ENCODE measurements at places on chromosomes 4 and X.

DNA sequence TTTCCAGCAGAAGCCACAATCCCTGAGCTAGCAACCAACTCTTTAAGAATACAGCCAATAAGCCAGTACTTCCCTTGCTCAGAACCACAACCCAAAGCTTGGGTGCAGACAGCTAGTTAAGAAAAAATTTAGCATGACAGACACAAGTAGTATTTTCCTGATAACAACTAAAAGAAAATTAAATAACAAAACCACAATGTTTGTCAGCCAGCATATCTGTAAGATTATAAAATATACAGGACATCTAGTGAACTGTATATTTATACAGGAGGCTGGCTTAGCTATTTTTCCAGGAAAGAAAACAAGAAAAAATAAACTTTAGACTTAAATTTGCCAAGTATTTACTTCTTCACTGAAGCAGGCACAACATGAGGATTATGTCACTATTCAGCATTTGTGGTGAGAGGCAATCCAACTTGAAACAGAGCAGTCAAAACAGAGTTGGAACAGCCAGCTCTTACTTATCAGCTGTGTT lies 6.6 kb downstream of the PF4V1 start:
- peak; percentile 77 for DNase-seq

GRCh38 chr4:85370400-85371032 lies 104.4 kb upstream of the ARHGAP24 start:
- DNase-seq: peak; percentile 45

DNA sequence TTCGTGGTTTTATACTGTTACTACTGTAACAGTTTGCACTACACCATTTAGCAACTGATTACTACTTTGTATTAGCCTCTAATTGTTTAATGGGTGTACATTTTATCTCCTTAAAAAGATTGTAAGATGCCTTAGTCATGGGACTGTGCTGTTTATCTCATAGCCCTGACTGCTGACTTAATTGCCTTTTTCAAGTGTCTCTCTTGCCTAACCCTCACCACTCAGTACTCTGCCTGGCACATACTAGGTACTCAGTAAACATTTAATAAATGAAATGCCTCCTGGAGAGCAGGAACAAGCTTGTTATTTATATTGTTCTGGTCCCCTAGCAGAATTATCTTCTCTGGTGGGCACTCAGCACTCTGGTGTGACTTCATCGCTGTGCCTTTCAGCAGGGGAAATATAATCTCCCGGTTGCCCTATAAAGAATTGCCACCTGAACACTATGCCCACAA lies 1.7 kb upstream of the STIM2 start:
- DNase-seq: no peak

- DNase-seq: no peak
Measured at GRCh38 chr4:42708625-42709024, 51.7 kb upstream of the ATP8A1 start.

- DNase-seq: no peak
Measured at GRCh38 chr4:79431839-79432238, 23.8 kb upstream of the GK2 start.

DNA sequence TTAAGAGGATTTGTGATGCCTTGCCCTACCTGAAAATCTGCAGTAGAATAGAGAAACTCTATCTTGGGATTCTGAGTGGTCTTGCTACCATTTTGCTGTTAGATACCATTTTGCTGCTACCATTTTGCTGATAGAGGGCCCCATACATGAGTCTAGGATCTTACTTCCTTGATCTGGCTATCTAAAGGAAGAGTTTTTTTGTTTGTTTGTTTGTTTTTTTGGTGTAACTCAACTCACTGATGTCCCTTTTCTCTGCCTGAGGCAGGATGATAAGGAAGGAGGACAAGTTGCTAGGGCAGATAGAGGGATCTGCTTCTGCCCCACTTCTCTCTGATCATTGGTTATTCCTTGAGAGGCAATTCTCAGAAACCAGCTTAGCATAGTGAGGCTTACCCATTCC lies 31.0 kb downstream of the XK start:
- DNase-seq: no peak

DNA sequence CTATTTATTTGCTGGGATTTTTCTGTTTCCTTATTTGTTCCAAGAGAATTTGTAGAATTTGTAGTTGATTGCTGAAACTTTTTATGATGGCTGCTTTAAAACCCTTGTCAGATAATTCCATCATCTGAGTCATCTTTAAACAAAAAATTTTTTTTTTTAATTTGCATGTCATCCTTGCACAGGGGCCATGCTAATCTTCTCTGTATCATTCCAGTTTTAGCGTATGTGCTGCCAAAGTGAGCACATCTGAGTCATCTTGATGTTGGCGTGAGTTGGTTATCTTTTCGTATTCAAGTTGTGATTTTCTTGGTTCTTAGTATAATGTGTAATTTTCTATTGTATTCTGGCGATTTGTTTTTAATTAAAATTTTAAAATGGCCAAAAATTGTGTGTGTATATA lies 18.7 kb upstream of the ZNF157 start:
- peak; percentile 40 for DNase-seq

DNA sequence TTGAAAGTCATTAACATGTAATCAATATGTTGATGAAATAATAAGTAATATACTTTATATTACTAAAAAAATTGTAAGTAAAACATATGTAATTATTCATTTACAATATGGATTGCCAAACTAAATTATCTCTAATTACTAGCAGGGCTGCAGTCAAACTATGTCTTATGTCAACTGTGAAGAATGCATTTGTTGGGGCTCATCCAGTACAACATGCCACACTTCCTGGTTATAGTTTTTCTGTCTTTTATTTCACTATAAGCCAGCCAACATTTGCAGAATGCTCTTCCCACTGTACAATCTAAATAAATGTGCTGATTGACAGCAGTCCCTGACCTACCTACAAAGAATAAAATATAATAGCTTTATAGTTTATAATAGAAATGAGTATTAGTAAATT lies 975.4 kb upstream of the NDST4 start:
- DNase-seq: peak; percentile 41

- peak; percentile 54 for DNase-seq
Measured at GRCh38 chrX:116379854-116380253, 56.6 kb upstream of the SLC6A14 start.

- no peak for DNase-seq
Measured at GRCh38 chr4:58602731-58603359, 1492.7 kb upstream of the IGFBP7 start.

GRCh38 chr4:41227902-41228301 lies 13.6 kb upstream of the APBB2 start:
- DNase-seq: no peak

- DNase-seq: no peak
Measured at GRCh38 chr4:39568805-39569204, 41.6 kb upstream of the UGDH start.

DNA sequence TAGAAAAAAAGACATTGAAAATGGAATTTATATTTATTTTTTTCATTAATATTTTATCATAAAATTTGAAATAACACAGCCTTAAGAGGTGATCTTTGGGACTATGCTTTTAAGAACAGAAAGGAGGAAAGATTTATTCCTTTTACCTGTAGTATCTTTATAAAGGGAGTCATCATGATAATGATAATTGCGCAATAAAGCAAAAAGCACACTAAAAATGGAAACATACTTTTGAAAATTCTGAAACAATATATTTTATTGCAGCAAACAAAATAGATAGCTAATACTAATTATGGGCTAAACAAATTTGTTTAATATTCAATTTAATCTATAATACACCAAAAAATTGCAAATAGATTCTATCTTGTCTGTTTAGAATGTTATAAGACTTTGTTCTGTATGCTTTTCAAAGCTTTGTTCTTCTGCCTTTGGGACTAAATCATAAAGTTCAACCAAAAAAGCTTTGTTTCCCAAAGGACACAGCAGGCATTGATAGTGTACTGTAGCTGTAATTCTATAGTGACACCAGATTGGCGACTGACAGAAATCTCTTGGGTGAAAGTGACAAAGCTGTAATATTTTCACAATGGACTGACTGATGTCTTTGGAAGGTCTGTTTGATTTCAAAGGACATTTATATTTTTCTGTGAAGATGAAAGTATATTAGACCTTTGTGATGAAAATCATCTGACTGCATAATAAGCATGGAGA lies 2156.6 kb upstream of the TENM3 start:
- no peak for DNase-seq

- DNase-seq: no peak
Measured at GRCh38 chr4:53557669-53558064, 33.6 kb downstream of the LNX1 start.

DNA sequence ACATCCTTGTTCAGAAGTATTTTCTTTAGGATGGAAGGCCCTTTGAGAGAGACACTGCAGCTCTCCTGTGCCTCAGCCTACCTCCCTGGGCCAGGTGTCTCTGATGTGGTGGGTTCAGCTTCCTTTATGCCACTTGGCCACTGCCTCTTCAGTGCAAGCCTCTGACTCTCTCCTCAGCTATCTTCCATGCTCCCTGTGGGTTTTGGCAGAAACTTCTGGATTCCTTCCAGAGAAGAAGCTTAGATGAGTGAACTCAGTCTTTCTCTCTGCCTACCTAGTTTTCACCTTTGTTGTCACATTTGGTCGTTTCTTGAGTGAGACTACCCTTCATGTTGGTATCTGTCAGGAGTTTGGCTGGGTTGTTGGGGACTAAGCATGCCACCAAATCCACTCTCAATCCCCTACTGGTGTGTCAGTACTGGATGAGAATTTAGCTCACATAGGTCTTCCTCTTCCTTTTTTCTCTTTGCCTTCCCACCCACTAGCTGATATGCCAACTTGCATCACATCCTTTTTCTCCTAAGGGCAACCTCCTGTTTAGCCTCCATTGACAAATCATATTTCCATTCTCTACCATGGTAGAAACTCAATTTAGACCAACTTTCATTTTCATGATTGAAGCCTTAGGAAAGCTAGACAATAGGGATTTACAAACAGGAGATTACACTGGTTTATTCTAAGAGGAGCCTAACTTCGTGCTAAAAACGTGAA lies 32.0 kb downstream of the IL15 start:
- no peak for DNase-seq

DNA sequence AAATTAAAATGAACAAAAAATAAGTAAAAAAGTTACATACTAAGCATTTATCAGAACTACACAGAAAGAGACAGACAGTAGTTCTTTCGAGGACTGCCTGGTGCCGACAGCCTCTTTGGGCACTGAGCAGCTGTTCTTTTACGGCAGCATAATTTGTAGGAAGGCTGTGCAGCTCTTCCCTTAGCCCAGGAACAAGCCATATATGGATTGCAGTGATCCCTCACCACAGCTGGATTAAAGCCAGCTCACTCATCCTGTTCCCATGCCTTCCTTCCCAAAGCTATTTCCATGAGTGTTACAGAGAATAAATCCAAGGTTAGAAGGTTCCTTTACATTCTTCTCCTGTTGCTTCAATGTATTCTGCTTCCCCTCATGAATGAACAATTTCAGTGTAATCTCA lies 71.7 kb downstream of the DDX60L start:
- DNase-seq: peak; percentile 98

DNA sequence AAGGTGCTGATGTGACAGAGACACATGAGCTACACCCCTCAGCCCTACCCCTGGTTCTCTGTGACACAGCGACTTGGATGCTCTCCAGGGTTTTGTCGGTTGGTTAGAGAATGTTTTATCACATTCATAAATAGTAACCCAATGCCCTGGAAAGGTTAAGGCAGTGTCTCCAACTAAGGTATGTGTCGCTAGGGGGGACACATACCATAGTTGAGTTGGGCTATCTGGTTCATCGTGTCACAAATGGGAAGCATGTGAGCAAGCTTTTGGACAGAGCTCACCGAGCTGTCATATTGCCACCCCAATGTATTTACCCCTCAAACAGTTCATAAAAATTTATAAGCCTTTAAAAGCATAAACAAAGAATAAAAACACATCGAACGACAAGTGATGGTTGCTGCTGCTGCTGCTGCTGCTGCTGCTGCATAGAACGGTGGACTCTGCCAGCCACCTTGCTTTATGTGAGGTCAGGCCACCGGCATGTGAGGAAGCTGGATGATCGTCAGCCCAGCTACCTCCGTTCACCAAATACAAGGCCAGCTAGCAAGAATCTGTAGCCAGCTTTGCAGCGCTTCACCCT lies 55.9 kb downstream of the STOX2 start:
- peak; percentile 10 for DNase-seq

DNA sequence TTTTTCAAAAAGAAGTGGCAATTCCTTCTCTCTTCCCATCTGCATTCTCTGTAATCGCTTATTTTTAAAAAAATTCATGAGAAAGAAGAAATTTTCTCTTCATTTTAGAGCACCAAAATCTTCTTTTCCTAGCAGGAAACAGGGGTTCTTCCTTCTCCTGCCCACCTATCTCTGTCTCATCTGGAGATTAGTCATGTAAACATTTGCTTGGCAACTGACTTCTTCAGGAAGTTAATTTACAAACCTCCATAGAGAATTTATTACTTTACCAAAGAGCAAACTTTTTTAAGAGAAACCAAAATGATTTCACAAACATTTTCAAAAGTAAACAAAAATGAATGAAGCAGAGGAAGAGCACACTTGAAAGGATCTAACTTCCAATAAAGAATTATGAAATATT lies 13.5 kb downstream of the TTC29 start:
- DNase-seq: no peak

GRCh38 chrX:64975491-64975890 lies 759 bp downstream of the ZC4H2 start:
- peak; percentile 9 for DNase-seq

- peak; percentile 48 for DNase-seq
Measured at GRCh38 chr4:121073004-121073435, 685 bp upstream of the NDNF start.

- no peak for DNase-seq
Measured at GRCh38 chr4:74754218-74754617, 40.1 kb downstream of the BTC start.

DNA sequence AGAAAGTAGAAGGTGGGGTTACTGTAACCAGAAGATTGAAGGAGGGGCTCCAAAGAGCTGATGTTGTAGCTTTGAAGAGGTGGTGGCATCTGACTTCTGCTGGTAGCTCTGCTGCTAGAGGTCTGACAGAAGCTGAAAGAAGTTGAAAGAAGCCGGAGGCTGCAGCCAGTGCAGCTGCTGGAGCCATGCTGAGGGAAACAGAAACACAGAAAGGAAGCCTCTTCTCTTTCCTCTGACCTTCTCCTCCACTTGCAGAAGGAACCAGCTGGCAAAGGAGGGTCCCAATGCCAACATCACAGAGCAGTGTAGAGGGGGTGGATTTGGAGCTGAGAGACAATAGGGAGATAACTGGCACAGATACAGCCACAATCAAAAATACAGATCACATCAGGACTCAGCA lies 89.3 kb upstream of the HHIP start:
- no peak for DNase-seq

DNA sequence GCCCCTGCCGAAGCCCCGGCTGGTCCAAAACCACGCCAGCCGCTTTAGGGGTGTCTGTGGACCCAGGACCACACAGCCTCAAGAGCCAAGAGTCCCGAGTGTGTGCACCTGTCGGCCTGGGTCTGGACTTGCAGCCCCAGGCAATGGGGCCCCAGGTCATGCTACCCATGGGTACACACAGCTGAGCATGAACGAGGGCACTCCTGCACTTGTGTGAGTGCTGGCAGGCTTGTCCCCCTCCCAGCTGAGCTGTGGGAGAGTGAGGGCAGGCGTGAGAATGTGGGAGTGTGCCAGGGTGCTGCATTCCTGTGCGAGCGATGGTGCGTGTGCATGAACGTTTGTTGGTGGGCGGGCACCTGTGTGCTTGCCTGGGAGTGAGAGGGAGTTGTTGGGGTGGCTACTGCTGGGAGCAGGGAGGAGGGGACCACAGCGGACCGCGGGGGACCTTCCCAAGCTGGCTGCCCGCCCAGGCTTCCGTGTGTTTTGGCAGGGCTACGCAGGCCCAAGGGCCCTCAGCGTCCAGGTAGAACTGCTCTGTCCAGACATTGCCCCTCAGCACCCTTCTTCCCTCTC lies 30.8 kb downstream of the BLOC1S4 start:
- DNase-seq: no peak

- DNase-seq: no peak
Measured at GRCh38 chr4:104501290-104501689, 6.6 kb upstream of the CXXC4 start.

- no peak for DNase-seq
Measured at GRCh38 chrX:95907081-95907480, 777.6 kb upstream of the DIAPH2 start.
